ENCODE measurements at places on chromosomes 1 and 21.
A peak's percentile ranks its signal among the peaks of the same experiment; 100 is the strongest.

DNA sequence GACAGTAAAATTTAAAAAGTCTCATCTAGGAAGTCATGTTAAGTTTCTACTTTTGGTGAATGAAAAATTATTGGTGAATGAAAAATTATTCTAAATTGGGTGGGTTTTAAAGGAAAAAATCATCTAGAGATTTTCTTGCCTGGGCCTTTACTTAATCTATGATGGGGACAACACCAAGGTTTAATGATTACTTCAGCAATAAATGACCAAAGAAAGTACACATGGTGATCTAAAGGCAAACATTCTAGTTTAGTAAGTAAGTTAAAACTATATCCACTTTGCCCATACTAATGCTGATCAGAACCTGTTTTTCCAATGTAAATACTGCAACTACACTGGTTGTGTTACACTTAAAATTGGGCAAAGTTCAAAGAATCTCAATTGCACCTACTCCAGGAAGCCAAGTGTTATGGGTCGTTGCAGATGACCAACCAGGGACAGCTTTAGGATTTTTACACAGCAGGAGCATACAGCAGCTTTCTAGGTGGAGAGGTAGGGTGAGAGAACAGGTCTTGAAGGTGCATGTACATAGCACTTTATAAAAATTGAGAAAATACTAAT is 14.6 kb upstream of the RPL5 start:
- DNase-seq = no peak

GRCh38 chr1:210949039-210949438 is 184.9 kb downstream of the KCNH1 start:
- no peak for DNase-seq

GRCh38 chr1:169701261-169702005 is 10.0 kb downstream of the SELL start:
- DNase-seq = no peak

DNA sequence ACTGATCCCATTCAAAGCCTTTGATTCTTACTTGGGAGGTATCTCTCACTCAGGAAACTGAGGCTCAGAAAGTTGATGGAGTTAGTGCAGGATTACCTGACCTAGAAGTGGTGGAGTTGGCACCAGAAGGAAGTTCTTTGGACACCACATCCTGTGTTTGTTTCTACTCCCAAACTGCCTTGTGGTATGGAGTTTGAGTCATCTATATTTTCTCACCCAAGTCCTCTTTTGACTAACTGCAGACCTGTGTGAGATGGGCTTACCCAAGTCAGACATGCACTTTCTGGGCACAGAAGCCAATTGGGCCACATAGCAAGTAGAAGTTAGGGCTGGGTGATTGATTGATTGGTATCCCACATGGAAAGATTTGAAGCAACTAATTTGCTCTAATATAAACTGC is 36.1 kb downstream of the FGGY start:
- DNase-seq = no peak

DNA sequence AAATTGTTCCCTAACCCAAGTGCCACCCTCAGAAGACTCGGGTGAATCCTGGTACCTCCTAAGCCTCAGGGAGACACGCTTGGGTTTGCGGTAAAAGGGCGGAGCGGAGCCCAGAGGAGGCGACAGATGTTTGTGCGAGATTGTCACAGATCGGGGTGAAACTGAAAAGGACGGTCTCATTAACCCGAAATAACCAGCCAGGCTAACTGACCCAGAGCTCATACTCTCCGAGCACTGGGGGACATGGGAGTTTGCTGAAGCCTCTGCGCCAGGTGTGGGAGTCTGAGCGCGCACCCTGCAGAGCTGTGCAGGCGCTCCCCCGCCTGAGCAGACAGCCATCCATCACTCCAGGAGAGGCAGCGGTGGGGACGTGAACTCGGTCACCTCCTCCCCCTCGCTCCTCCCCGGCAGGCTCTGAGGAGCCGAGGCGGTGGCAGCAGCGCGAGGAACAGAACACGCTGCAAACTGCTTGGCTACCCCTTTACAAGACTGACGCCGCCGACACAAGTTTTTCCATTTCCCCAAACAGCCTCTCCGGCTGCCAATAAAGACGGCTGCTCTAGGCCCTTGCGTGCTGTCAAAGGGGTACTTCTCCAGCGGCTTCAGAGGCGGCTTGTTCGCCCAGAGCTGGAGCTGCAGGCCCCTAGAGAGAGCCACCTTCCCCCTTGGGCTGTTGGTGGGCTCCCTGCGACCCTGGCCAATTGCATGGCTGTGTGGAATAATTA is 43.5 kb downstream of the RRAGC start:
- DNase-seq = no peak

DNA sequence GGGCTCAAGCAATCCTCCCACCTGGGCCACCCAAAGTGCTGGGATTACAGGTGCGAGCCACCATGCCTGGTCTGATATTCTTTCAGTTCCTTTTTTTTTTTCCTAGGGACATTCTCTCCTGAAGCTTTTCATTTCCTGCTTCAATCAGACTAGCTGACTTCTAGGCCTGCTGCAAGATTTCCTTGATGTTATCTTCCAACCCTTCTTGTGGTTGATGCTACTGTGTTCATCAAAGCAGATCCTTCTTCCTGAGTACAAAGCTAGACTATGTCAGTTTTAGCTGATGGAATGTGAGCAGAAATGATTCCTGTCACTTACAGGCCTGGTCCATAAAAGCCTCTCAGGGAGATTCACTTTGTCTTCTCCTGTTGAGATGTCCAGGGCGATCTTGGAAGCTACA is 146.4 kb downstream of the CDC7 start:
- DNase-seq = no peak

GRCh38 chr1:186301448-186301847 is 73.6 kb downstream of the TPR start:
- no peak for DNase-seq

- no peak for DNase-seq
Observed at GRCh38 chr1:90074137-90074536, 79.2 kb downstream of the ZNF326 start.

GRCh38 chr1:57137980-57138379 is 172.2 kb upstream of the C8B start:
- no peak for DNase-seq

GRCh38 chr1:241142493-241142892 is 214.5 kb downstream of the RGS7 start:
- no peak for DNase-seq

DNA sequence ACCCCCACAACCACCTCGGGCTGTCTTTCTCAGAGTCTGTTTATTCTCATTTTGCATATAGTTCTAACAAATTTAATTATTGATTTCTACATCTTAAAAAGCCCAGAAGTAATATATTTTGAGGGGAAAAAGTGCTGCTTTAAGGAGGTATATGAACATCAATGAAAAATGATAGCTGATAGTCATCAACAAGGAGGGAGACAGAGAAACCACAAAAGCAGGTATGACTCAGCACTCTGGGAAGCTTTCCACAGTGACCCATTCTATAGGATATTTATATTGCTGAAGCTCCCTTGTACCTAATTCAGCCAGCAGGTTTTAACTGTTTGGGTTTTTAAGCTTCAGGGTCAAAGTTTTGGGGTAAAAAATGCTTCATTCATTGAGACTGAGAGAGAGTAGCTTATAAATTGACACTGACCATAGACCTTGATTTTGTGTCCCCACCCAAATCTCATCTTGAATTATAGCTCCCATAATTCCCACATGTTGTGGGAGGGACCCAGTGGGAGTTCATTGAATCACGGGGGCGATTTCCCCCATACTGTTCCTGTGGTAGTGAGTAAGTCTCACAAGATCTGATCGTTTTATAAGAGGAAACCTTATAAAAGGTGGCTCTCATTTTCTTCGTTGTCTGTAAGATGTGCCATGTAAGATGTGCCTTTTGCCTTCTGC is 27.4 kb downstream of the VANGL1 start:
- no peak for DNase-seq

DNA sequence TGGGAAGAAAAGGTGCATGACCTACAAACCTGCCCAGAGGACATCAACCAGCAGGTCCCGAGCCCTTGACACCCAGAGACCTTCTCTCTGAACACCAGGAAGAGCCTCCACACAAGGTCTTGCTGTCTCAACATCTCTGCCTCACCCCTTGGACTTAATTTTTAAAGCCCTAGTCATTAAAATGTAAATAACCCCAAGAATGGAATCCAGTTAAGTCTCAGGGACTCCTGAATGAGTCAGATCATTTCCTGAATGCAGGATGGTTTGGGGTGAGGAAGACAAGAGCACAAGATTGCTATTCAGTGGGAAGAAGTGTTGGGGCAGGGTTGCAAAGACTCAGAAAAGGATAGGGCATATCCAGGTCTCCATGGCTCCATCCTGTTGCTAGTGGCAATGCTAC is 17.8 kb upstream of the GRIK3 start:
- DNase-seq = no peak

DNA sequence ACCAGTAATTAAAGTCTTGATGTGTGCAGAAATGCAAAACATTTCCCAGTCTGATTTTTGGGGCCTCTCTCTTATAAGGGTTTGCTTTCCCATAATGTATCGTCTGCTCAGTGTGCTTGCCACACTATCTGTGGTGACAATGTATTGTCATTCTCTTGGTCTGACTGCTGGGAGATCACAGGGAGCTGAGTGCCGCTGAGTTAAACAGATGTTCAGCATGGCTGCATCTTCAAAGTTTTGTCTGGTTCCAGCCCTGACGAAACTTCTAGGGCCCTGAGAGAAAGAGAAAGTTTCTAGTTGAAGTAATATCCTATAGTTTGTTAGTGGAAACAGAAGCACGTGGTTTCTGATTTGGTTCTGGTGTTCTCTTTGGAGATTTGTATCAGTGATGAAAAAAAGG is 42.6 kb downstream of the DNM3 start:
- no peak for DNase-seq

GRCh38 chr21:45074818-45075595 is 627 bp downstream of the ADARB1 start:
- DNase-seq = no peak

DNA sequence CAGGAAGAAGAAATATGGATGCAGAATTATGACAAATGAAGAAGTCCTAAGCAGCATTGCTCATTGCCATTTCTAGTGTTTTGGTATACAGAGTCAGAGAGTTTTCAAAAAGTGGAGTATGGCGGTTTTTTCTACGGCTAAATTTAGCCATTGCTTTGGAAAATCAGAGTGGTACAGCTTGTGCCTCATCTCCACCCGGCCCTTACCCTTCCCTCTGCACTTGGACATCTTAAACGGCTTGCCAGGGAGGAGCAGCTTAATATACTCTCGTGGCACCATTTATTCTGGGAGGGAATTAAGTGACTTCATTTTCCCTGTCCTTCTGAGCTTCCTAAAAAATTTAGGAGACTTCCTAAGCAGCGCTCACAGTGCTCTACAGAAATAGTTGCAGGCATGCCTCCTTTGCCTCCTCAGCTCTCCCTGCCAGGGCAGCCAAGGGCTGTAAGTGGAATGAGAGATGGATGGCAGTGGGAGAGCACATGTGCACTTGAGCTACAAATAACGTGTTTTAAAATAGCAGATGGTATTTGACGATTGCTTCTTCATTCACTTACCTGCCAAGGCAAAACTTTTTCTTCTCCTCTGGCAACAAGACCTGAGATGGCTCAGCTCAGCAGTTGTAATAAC is 51.5 kb upstream of the VAMP3 start:
- no peak for DNase-seq

DNA sequence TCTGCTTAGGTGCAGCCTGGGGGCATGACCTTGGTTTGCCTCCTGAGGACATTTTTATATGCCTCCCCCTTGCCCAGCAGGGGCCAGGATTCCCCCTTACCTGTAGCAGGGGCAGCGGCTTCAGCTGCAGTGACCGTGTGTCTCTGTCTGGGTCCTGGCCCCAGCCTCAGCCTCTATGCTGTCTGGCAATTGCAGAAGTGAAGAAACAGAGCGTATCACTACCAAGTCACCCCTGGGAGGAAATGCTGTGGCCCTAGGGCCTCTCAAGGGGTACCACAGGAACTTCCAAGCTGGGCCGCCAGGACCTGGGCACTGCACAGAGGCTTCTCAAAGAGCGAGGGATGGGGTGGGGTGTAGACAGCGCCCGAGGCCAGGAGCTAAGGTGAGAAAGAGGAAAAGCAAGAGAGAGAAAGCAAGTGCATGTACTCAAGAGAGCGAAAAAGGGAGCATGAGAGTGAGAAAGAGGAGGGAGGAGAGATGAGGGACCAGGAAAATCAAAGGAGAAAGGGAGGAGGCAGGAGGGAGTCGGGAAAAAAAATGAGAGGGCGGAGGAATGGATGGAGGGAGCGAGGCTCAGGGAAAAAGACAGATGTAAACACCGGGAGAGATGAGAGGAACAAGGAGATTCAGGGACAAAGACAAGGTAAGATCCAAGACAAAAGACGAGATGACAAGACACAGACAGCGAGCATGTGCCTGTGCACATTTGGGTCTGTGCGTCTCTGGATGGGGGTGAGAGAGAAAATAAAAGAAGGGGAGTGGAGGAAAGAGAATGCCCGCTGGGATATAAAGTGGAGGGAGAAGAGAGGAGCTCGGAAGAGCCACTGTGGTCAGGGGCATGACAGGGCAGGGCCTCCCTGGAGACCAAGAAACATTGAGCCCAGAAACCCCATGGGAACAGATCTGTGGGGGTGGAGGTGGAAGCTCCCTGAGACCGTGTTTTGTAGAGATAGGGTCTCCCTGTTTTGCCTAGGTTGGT is at the start of gene PTAFR:
Gene PTAFR (minus strand): TSS at position 199 of the 979 bp plus-strand sequence. CDS start 25,669 bp downstream, outside the sequence.
- no peak for DNase-seq

DNA sequence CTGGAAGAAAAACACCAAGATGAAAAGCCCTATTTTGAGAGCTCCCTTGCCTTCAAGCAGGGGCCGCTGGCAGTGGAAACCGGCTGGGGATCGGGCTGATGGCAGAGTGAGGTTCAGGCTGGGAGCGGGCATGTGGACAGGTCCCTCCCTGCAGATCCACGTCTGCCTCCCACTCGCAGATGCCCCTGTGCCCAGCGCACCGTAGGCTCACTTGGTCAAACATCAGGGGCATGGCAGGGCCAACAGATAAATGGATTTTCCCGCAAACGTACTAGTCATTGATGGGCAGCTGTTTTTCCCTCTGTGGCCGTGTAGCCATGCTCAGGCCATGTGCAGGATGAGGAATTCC is 6.6 kb upstream of the C1orf174 start:
- no peak for DNase-seq

DNA sequence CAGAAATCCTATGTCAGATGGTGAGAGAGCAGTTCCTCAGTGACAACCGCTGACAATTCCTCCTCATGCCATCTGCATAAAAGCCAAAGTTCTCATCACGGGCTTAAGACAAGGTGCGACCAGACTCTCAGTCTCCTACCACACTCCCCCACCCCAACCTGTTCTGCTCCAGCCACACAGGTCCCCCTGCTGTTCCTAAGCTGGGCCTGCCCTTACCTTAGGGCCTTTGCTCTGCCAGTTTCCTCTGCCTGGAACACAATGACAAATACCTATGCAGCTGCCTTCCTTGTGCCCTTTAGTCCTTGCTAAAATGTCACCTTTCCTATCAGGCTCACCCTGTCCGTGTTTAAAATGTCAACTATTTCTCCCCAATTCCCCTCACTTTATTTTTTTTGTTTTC is 382.2 kb downstream of the NTNG1 start:
- no peak for DNase-seq

DNA sequence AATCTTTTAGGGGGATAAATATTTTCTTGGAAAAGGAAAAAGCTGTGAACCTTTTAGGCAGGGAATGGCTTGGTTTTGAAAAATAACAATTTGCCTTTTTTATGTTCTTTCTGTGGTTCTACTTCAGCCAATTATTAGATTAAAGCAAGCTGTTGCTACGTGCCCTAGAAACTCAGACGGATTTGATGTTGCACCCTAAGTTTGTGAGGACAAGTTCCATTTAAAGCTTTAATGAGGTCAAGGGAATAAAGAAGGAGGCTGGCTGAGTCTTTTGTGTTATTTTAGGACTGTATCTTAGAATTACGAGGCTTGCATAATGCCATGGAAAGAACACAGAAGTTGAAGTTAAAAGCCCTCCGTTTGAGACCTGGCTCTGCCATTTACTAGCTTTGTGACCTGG is 216.9 kb downstream of the NUF2 start:
- no peak for DNase-seq

GRCh38 chr1:4978660-4979390 is 324.4 kb downstream of the AJAP1 start:
- DNase-seq = peak; percentile 31

All from left forelimb (tissue), 1 donor.